Stimulated activated CD4-positive, alpha-beta T cell treated with anti-CD3 and anti-CD28 coated beads, Interleukin-1b, Interleukin-23, amount 100 ng/mL, for 48 hours (primary cell): ENCODE measurements at places on chromosomes 6 and 20.

- DNase-seq = no peak
Measured at GRCh38 chr6:73309535-73309784, 44.6 kb downstream of the DPPA5 start.

- no peak for DNase-seq
Measured at GRCh38 chr20:50982363-50982762, 23.7 kb downstream of the MOCS3 start.

DNA sequence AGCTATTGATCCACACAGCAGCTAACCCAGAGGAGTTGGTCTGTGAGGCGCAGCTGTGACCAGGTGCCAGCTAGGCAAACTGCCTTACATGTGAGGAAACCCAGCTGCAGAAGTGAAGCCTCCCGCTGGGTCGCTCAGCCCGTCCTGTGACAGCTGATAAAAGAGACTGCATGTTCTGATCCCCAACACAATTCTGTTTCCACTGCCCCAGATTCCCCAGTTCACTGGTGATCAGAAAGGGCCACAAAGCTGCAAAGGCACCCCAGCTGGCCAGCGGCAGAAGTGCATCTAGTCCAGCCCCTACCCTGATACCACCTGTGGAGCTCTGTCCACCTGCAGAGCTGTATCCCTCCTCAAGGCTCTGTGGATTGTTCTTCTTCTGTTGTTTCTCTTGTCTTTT is 64.5 kb downstream of the CTNNBL1 start:
- DNase-seq = no peak

GRCh38 chr20:53900380-53900999 is 169.9 kb downstream of the BCAS1 start:
- no peak for DNase-seq

DNA sequence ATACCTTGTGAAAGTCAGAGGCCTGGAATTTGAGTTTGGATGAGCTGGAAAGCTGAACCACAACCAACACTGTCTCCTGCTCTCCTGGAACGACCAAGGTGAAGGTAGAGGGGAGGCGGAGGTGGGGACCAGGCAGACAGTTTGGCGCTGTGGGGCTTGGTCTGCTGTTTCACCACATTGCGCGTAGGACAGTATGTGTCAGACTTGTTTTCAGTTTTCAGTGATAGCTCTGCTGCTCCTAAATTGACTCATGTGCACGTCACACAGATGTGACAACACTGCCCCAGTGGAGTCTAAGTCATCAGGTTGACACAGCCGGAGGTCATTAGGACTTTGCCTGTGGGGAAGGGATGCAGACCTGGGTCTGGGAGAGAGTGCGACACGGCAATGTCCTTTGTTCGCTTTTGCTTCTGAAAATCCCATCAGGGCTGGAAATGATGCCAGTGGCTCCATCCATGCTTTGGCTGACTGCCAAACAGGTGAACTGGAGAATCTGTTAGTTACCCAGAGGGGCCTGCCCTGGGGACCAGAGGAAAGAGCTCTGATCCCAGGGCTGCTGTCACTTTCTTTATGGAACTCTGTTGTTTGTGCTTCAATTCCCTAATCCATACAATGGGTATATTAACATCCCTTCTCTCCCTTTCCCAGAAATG is 255.5 kb downstream of the CDC5L start:
- peak; percentile 78 for DNase-seq

DNA sequence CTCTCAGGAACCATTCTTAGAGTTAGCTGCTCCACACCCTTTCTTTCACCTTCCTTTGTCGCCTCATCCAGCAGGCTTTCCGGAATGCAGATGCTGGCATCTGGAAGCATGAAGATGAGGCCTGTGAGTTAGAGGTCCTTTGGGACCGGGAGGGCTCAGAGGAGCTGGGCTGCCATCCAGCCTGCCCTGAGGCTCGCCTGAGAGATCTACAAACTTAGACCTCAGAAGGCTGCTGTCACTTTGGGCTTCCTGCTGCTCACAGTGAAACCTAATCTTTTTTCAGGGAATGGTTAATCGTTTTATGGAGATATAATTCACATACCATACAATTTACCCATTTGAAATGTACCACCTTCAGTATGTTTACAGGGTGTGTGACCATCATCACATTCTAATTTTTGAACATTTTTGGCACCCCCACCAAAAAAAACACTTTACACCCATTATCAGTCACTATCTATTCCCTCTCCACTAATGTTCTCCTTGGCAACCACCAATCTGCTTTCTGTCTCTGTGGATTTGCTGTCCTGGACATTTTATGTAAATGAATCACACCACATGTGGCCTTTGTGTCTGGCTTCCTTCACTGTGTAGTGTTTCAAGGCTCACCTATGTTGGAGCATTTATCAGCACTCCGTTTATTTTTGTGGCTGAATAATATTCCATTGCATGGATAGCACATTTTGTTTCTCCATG is 20.0 kb upstream of the MPC1 start:
- no peak for DNase-seq

DNA sequence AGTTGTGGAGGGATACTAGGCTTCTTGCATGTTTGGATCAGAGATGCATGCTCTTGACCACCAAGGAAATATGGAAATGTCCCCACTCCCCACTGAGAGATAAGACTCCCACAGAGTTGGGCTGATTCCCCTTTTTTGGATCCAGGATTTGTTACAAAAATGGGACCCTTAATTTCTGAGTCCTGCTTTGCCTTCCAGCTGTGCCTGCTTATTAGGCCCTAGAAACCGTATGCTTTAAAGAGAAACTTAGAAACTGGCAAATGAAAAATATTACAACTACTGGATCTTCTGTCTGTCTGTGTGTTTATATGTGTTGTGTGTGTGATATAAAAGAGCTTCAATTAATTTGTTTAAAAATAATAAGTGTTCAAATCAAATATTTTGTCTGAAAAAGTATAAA is 817.6 kb upstream of the CITED2 start:
- no peak for DNase-seq

DNA sequence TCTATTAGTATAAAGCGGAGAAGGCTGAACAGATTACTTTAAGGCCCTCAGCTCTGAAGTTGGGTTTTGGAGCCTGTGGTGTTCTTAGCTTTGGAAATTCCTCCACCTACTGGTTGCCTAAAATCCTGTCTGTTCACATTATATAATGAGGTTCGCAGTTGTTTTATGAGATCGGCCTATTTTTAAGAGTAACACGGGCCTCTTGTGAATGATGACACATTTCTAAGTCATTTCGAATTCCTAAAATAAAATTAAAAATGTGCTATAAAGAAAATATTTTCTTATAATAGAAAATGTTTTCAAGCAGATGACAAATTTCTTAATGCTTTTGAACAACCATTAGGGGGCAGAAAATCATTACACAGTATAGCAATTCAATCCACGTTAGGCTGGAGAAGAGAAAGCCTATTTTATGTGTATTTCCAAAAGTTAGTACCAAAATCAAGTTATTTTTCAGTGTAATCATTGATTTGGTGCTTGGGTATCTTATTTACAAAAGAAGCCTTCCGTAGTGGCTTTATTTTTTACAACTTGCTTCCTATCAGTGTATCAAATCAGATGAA is 15.8 kb upstream of the FAM8A1 start:
- no peak for DNase-seq

- DNase-seq = no peak
Measured at GRCh38 chr6:105272786-105273185, 93.0 kb upstream of the POPDC3 start.

GRCh38 chr6:119205911-119206618 is 127.6 kb upstream of the FAM184A start:
- DNase-seq = no peak

GRCh38 chr6:53864781-53865180 is 70.0 kb downstream of the LRRC1 start:
- DNase-seq = no peak

GRCh38 chr6:170131351-170131750 is 159.5 kb downstream of the DLL1 start:
- DNase-seq = no peak

GRCh38 chr20:48649104-48649626 is 178.6 kb downstream of the PREX1 start:
- no peak for DNase-seq

GRCh38 chr6:1348675-1349074 is 36.8 kb downstream of the FOXQ1 start:
- DNase-seq = no peak

DNA sequence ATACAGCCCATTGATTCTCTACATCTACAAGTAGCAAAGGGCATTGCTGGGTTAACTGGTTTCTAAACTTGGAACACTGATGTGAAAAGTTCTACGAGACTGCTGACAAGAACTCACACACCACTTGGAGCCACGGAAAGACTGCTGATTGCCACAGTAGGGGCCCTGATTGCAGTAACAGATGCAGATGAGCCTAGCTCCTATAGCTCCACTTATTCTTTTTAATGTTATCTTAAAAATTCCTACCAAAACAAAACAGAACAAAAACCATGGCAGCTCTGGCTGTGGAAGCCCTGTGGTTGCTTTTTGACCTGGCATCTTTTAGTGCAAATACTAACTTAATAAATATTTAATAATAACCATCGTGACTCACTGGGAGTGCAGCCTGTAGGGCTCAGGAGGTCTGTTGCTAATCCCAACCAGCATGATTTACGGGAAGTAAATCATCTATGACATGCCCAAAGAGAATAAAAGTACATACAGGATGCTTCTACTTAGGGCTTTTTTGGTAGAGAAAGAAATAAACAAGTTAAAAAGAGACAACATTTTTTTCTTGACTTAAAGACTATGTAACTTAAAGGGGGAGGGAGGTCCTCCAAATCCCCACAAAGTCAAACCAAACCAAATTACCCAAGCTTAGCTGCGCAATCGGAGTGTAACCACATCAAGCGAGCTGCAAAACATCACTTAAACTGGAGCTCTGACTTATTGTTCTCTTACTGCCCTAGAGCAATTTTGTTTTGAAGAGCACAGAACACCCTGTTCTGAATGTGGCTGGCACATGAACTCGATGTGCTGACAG is 87.2 kb downstream of the FKBP5 start:
- DNase-seq = peak; percentile 57

DNA sequence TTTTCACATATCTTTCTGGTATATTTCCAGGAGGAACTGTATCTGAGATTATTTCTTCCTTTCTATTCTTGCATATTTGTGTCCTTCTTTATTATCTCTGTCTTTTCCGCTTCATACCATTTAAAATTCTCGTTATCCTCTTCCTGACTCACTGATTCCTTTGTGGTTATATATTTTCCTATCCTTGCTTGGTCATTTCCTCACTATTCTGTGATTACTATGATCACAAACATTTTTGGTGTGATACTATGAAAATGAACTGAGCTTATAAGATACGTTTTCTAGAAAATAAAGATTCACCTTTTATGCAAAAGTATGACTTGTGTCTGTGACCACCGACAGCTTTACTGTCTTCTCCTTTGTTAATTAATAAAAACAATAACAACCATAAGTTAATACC is 26.5 kb upstream of the MYCT1 start:
- no peak for DNase-seq

- DNase-seq = no peak
Measured at GRCh38 chr20:62367136-62367632, at the start of gene LAMA5. LAMA5 (minus strand) TSS chr20:62367312; CDS start chr20:62367245, 67 bp downstream.

DNA sequence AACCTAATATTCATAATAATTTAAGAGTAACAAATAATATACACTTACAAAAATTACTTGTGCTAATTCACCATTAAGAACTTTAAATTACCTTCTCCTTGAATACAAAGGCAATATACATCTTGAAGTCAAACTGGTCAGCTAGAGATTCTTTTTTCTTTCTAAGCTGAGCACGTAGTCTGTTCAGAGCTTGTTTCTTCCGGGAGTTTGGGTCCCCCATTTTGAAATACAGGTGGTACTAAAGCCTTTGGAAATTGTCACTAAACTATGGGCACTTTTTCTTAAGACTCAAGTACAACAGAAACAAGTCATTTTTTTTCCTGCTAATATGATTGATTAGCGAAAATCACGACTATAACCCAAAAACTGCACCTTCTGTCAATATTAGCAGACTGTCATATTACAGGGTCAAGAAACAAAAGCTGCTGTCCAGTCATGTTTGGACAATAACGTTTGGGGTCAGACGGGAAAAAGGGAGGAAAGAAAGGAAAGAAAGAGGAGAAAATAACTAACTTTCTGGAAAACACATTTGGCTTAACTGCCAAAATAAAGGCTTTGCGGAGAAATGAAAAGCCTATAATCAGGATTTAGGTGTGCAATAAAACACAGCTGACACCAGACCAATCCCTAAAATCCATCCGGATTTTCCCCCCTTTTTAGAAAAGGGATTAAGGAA is 367 bp downstream of the C6orf62 start:
- DNase-seq = no peak

- no peak for DNase-seq
Measured at GRCh38 chr20:48294942-48295341, 509.7 kb upstream of the SULF2 start.

- DNase-seq = no peak
Measured at GRCh38 chr6:32212076-32212760, 11.6 kb downstream of the NOTCH4 start.

GRCh38 chr20:13436530-13436929 is 202.2 kb downstream of the TASP1 start:
- DNase-seq = no peak

DNA sequence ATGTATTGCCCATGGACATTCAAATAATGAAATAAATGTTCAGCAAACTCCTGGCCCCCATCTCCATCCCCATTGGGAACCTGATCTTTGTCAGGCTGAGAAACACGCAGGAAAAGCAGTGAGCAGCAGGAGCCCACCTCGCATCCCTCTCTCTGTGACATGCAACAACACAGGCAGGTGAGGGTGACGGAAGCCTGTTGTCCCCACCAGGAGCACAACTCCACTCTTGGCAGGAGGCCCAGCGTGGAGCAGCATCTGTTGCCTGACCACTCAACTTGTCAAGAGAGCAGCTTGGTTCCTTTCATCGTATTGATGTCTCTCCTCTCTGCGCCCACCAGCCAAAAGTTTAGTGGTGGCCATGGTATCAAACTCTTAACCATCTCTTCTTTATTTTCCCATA is 586.9 kb upstream of the ARID1B start:
- DNase-seq = no peak

DNA sequence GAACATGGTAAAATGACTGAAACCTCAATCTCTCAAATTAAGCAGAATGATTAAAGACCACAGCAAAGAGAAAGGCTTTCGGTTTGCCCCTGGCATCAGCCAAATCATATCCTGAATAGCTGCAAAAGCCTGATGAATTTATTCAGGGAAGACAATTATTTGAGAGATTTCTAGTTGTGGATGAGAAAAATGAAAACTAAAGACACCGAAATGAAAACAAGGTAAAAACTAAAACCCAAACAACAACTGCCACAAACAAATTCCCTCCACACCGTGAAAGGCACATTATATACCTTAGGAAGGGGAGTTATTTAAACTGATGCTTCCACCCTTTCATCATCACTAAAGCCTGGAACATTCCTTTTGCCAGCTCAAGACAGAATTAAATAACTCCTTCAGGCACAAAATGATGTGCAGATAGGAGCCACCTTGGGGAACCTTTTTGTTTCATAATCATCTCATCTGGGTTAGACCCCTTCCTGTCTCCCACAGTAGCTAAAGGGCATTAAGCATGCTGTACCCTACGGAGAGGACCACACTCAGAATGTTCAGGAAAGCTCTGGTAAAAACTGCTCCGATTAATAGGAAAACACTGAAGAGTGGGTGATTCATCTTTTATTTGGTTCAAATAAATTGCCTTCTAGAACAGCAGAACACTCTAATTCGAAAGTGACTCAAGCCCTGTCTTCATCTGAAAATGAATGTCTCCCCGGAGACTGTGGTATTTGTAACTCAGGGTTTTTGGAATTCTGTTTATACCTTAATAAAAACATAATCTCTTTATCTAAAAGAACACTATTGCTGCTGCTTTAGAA is 9.1 kb upstream of the ANKRD60 start:
- no peak for DNase-seq

- DNase-seq = no peak
Measured at GRCh38 chr6:137944793-137945498, 77.9 kb downstream of the TNFAIP3 start.
